Stimulated activated CD8-positive, alpha-beta memory T cell treated with anti-CD3 and anti-CD28 coated beads, Interleukin-7, amount 100 ng/mL, for 48 hours (primary cell): ENCODE measurements at places on chromosomes 2 and 18.

DNA sequence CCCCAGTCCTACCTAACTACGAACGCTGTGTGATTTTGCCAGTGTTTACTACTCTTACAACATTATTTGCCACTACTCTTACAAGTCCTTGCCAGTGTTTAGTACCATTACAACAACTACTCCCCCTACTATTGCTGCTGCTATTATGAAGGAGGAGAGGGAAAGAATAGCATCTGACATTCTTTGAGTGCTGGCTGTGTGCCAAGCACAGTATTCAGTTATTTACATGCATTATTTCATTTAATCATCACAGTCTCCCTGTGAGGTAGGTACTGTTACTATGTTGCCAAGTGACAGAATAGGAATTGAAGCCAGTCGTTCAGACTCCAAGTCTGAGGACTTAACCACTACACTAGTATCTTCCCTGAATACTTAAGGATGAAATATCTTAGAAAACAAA lies 185.9 kb upstream of the FOSL2 start:
- DNase-seq, result no peak

GRCh38 chr2:219912491-219912921 lies 285.1 kb downstream of the SLC4A3 start:
- no peak for DNase-seq

DNA sequence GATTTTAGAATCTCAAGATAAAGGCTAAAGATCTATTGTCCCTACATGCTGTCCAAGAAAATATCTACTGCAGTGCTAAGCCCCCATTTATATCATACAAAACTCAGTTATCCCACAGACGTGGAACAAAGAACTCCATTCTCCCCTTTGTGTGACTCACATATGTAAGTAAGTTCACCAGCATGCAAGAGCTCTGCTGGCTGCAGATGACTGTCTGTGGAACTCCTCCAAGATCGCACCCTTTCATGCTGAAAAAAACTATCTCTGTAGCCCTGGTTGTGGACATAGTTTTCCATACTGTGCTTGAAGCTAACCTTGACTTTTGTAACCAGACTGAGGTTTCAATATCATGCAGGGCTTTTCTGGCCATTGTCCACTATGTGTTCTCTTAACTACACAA lies 207.1 kb downstream of the ZNF521 start:
- DNase-seq, result no peak

DNA sequence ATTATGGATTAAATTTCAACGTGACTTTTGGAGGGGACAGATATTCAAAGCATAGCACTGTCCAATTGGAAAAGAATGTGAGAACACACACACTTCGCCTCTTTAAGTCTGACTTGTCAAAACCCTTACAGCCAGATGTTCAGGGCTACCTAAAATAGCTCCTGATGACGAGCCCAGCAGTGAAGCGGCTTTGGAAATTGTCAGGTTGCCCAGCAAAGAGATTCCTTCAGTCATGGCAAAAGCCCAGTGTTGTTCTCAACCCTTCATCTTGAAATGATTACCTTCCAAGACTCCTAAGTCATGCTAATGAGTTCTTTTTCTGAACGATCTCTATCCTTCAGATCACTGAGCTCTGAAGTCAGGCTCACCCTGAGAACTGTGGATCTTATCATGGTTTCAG lies 436.6 kb downstream of the LRATD1 start:
- DNase-seq, result no peak

- no peak for DNase-seq
Measured at GRCh38 chr2:168770796-168771195, 31.6 kb upstream of the NOSTRIN start.

GRCh38 chr18:11249391-11249790 lies 100.0 kb upstream of the PIEZO2 start:
- no peak for DNase-seq

DNA sequence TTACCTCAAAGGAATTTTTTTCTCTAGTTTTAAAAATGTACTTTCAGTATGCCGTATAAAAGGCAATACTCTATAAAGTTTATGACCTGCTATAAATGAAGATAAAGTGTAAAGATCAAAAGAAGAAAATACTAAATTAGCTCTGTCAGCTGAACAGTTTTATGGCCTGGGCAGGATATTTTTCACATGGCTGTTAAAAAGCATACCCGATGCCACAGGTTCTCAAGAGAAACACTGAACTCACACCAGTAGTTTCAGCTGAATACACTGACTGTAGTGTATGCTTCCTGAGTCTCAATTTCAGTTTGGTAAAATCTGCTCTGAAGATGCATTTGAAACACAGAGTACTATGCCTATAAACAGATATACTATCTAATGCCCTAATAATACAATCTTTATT lies 126.0 kb downstream of the PIGN start:
- DNase-seq, result no peak

GRCh38 chr18:58013241-58014211 lies 30.5 kb upstream of the NEDD4L start:
- DNase-seq, result no peak

DNA sequence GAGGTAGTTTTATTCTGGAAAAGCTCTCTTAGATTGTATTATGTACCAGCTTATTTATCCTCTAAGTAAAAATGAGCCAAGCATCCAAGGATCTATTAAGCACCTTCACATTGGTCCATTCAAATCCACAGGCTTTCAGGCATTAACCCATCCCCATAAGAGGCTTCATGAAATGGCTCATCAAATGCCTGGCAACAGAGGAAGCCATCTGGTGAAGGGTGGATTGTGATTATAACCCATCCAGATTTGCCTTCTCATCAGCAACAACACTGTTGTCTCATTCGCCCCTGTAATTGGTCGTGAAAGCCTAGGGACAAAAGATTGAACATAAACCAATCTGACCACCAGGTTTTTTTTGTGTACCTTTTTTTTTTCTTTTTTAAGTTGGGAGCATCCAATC lies 134.3 kb upstream of the TACR1 start:
- no peak for DNase-seq

GRCh38 chr2:139790807-139791752 lies 1010.9 kb upstream of the NXPH2 start:
- no peak for DNase-seq

GRCh38 chr2:45220227-45220626 lies 211.0 kb upstream of the SIX2 start:
- no peak for DNase-seq

- DNase-seq, result no peak
Measured at GRCh38 chr18:13460946-13461345, 242.4 kb downstream of the LDLRAD4 start.

GRCh38 chr18:46892842-46893241 lies 24.5 kb downstream of the PIAS2 start:
- no peak for DNase-seq

- no peak for DNase-seq
Measured at GRCh38 chr2:1664076-1664605, 80.2 kb downstream of the PXDN start.

- DNase-seq, result no peak
Measured at GRCh38 chr2:61419129-61419528, 51.8 kb downstream of the USP34 start.

DNA sequence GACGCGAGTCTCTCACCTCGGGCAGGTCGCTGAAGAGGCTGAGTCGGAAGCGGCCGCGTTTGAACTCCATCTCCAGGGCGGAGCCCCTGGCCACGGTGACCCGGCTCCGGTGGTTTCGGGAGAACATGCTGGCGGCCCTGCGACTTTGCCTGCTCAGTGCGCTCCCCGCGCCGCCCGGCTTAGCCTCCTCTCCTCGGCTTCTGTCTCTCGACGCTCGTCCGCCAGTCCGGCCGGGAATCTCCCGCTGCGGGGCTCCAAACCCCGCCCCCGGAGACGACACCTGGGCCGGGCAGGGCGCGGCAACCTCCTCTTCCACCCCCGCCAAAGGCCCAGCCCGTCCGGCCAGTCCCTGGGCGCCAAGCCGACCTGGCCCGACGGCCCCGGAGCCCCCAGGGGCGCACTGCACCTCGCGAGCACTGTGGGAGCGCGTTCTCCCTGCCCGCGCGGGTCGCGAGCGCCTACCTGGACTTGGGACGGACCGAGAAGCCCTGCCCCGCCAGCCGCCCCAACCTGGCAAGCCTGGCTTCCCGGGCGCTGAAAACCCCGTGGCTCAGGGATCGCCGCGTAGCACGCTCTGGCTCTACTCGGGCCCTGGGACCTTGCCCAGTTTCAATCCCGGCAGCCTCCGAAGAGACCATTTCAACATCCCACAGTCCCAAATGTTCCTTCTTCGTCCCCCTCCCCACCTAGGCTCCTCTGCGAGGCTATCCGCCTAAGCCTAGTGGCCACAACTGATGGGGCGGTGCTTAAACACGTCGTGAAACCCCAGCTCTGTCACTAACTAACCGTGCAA lies at the start of gene RTKN:
Gene RTKN (minus strand): TSS at position 248 of the 793 bp plus-strand sequence. CDS start 121 bp downstream, at position 127.
- no peak for DNase-seq

DNA sequence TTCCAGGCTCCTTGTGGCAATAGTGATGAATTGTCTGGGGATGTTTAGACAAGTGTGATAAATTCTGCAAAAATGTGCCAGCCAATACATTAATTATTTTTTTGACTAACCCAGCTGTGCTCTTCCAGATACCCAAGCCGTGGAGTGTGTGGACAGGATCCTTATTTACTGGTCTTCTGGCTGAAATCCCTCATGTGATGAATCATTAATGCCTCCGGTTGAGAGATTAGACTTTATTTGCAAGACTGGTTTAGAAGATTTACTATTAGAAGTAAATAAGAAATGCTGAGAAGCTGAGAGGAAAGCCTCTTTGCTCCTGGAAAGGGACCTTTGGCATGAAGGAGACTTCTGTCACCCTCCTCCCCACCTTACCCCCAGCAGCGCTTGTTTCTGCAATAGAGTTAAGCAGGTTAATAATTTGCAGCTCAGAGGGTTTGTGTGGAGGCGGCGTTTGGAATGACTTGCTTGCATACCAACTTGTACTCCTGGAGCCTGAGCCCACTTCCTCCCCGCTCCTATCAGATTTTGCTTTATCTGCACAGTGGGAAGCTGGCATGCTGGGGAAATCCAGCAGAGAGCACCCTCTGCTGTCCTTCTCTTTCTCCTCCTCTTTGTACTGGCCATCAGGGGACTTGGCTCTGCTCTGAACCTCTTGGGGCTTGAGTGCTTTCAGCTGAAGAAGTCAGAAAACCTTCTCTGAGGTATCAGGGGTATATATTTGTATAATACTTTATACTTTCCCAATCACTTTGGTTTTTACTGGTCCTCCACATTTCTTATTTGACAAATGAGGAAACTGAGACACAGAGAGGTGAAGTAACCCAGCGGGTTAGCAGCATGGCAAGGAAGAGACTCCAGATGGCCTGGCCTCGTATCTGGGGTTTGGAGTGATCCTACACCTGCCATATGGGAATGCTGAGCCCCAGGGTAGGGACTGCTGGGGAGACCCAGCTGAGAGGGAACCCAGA lies 16.3 kb downstream of the SLC3A1 start:
- no peak for DNase-seq

GRCh38 chr2:233597522-233597921 lies 19.9 kb upstream of the UGT1A8 start:
- DNase-seq, result no peak

- DNase-seq, result no peak
Measured at GRCh38 chr2:71511776-71512175, 58.4 kb downstream of the DYSF start.

GRCh38 chr18:61891894-61892293 lies 913 bp downstream of the RNF152 start:
- DNase-seq, result no peak
